SK-N-SH (cell line): ENCODE measurements at places on chromosomes 3 and 15. TPM values are rescaled to one million over a fixed set of nuclear protein-coding genes. Genes with fewer than 3 reads are reported as not detected.

Gene ZNF502
- 2.1 and 3.2 TPM in 2 replicates for polyA plus RNA-seq

Gene QARS1
- polyA plus RNA-seq, result 311 and 381 TPM in 2 replicates

Gene LYZL4
- not detected in 2 replicates for polyA plus RNA-seq

Gene PP2D1
- polyA plus RNA-seq, result not detected in 2 replicates

Gene C2CD4A
- not detected in 2 replicates for polyA plus RNA-seq

Gene TTLL3
- 41.6 and 51.9 TPM in 2 replicates for polyA plus RNA-seq

Gene GOLGA8S
- 0.02 TPM in 2 replicates for polyA plus RNA-seq

Gene HAPLN3
- 8.3 and 9.7 TPM in 2 replicates for polyA plus RNA-seq

Gene NR1I2
- 0.03 TPM in 1 of 2 replicates, not detected in the other for polyA plus RNA-seq
